ENCODE measurements at places on chromosomes 4 and X.

- no peaks in the 10 kb centered on the region for H3K27me3 ChIP-seq
- no peak overlapping the region for H3K27ac ChIP-seq
- peaks cover 17% of the 10 kb centered on the region for H3K36me3 ChIP-seq
- H3K4me3 ChIP-seq = no peak overlapping the region
Observed at GRCh38 chr4:106258145-106259045, 57.6 kb downstream of the TBCK start.

- no peaks in the 10 kb centered on the region for H3K4me1 ChIP-seq
- H3K27me3 ChIP-seq = no peaks in the 10 kb centered on the region
- no peaks in the 10 kb centered on the region for H3K36me3 ChIP-seq
- H3K27ac ChIP-seq = no peak overlapping the region
Observed at GRCh38 chr4:56511098-56511497, 5.5 kb downstream of the ARL9 start.

DNA sequence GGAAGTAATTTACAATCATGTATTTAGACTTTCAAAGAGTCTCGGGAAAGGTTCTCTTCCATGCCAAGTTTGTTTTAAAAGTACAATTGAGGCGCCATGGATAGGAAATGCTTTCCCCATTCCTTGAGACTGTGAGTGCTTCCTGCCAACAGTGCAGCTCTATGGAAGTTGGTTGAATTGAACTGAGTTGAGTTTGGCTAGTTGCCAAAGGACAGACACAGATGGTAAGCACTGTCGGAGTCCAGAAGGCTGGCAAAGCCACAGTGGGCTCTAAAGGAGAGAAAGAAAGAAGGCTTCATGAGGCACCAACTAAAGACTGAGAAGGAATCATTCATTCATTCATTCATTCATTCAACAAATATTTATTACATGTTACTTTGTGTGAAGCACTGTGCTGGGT lies 4.3 kb upstream of the KCNE5 start:
- no peaks in the 10 kb centered on the region for H3K4me1 ChIP-seq
- no peak for DNase-seq
- H3K27me3 ChIP-seq = peaks cover 11% of the 10 kb centered on the region
- no peaks in the 10 kb centered on the region for H3K36me3 ChIP-seq
- H3K4me3 ChIP-seq = no peak overlapping the region

DNA sequence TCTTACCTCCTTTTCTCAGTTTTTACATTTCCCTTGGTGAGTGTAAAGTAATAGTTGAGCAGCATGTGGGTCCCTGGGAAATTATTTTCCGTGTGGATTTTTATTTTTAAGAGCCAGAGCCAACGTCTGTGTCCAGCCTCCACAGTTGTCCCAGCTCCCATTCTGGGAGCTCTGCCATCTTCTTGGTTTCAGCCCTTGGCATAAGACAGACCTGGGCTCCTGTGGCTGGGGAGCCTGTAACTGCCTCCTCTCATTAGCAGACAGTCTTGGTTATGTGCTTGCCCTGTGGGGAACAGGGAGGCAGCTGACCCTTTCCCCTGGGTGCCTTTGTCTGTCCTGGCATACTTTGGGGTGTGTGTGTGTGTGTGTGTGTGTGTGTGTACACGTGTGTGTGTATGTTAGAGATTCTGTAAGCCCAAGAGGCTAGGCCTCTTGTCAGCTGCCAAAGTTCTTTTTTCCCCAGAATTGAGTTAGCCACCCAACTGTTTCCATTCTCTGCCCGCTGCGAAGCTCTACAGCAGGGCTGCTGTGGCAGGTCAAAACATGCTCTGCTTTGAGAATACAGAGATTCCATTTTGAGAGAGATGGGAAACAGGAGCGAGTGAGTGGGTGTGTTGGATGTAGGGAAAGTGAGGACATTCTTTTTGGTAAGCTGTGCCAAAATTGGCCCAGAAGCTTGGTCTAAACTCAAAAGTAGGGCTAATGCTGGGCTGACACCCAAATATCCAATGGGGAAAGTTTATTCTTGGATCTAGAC lies 140.7 kb downstream of the TMEM164 start:
- H3K27me3 ChIP-seq = no peaks in the 10 kb centered on the region
- H3K4me1 ChIP-seq = peaks cover 17% of the 10 kb centered on the region
- H3K36me3 ChIP-seq = no peaks in the 10 kb centered on the region
- peak; percentile 20 for DNase-seq
- H3K27ac ChIP-seq = peak overlapping the region; percentile 49
- no peak overlapping the region for H3K4me3 ChIP-seq

GRCh38 chr4:20311856-20312255 lies 60.2 kb downstream of the SLIT2 start:
- no peak overlapping the region for H3K4me3 ChIP-seq
- H3K4me1 ChIP-seq = no peaks in the 10 kb centered on the region
- H3K27ac ChIP-seq = no peak overlapping the region
- no peaks in the 10 kb centered on the region for H3K27me3 ChIP-seq

Measured in psoas muscle (tissue), 8 donors.